NCI-H1417 (cell line): ENCODE measurements at places on chromosomes 6 and 20.

DNA sequence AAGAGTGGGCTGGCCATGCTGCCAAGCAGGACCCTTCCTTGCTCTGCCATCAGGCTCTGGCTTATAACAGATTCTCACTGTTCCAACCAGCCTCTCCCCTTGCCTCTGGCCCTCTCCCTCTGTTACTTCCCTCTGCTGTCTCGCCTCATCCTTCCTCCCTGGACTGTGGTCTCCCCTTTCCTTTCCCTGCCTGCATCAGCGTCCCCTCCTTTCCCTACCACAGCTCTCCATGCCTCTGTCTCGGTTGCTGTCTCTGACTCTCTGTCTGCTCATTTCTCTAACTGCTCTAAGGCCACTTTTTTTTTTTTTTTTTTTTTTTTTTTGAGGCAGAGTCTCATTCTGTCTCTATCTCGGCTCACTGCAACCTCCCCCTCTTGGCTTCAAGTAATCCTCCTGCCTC, 173.4 kb downstream of the PTPRT start:
- DNase-seq = no peak

DNA sequence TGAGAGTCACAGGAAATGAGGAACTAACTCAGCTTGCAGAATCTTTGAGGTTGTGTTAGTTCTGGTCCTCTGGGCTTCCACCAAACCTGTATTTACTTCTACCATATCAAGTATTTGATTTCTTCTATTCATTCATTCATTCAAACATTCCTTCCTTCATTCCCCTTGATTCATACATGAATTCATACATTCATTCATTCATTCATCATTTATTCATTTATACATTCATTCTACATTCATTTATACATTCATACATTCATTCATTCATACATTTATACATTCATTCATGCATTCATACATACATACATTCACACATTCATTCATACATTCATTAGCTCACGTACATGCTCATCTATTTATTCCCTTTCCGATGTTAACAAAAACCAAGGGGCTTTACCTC, 120.3 kb downstream of the BMP7 start:
- DNase-seq = no peak

DNA sequence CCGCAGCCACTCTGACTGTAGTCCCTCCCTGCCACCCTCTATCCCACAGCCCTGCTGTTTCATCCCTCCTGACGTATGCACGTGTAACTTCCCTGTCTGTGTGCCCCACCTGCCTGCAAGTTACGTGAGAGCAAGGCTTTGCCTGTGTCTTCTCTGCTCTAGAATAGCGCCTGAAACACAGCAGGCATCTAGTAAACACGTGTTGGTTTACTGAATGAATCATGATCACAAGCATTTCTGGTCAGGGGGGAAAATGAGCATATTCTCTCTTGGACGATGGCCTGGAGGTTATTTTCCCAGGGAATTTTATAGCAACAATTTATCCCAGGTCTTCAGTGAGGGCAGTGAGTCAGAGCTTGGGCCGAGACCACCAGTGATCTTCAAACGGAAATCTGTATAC, 38.3 kb downstream of the PSMG4 start:
- no peak for DNase-seq

DNA sequence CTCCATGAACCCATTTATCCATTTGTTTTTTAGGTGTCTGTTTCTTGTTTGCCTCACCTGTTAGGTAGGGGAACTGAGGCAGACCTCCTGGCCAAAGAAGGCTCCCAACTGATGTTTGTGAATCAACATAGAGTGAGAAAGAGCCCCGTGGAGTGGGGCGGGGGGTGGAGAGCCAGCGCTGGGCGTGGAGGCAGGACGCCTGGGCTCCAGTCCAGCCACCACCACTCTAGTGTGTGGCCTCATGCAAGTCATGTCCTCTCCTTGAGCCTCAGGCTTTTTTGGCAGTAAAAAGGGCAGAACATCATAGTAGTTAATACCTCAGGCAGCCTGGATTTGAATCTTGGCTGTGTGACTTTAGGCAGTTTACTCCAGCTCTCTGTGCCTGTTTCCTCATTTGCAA, 42.2 kb upstream of the SCRT2 start:
- DNase-seq = no peak

DNA sequence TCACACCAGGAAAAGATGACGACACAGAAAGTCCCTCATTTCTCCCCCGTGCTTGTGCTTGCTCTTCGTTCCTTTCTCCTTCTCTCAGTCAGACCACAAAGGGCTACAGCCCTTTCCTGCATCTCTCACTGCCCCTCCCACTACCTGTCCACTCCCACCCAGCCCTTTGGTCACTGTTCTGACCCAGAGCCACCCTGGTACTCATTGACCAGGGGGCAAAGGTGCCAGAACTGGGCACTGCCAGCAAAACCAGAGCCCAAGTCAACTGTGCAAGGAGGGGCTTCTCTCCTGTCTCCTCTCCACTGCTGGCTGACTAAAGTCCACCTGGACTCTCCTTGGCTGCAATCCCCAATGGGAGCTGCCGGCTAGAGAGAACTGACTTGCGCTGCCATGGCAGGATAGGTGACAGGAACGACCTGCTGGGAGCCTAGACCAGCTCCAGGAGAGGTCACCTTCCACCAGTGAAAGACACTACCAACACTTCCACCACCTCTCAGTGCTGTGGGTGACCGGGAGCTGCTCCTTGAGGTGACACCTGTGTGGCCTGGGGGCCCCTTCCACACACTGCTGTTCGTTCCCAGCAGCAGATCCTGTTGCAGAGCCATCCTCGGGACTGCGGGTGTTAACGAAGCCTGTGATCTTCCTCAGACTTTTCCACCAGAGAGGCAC, 32.8 kb downstream of the KCNK17 start:
- no peak for DNase-seq

DNA sequence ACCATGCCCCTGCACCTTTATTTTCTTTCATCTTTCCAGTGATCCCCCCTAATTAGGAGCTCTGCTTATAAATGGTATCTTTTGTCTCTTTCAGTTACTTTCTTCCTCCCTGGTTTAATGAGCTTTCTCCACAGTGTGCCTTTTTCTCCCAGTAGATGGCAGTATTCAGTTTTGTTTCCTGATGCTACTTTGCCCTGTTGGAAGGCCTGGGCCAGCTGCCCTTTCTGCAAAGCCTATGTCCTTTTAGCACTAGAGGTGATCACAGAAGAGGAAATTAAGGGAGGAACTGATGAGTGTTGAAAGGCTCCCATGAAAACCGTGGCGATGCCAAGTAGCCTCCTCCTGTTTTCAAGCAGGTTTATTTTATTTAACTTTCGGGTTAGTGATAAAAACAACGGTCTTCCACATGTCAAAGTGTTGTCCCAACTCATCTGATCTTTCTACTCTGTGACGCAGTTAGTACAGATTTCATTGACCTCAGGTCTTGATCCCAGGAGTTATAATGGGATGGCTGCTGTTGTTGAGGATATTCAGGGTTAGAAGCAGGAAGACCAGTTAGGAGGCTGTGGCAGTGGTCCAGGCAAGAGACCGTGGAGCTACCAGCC, 184.2 kb upstream of the BMP2 start:
- peak; percentile 49 for DNase-seq

DNA sequence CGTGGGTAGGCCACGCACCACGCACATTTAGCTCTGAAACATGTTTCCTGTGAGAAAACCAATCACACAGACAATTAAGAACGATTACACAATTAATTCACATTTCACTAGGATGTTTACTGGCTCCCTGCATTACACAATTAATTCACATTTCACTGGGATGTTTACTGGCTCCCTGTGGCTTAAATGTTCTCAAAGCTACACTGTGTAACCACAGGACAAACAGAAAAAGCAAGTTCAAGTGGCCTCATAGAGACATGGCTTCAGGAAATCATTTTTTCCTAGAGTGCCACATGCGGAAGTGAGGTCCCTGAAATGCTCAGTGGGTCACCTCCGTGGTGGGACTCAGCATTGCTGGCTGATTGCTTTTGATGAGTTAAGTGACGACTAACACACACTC, 61.7 kb upstream of the XRN2 start:
- peak; percentile 15 for DNase-seq
